Activated T-helper 17 cell treated with anti-CD3 and anti-CD28 coated beads, Interleukin-2, amount 50 U/mL, for 72 hours (primary cell): ENCODE measurements at places on chromosomes 2 and 18.

GRCh38 chr18:37734406-37734805 is 168.8 kb upstream of the CELF4 start:
- ATAC-seq, result no peak

DNA sequence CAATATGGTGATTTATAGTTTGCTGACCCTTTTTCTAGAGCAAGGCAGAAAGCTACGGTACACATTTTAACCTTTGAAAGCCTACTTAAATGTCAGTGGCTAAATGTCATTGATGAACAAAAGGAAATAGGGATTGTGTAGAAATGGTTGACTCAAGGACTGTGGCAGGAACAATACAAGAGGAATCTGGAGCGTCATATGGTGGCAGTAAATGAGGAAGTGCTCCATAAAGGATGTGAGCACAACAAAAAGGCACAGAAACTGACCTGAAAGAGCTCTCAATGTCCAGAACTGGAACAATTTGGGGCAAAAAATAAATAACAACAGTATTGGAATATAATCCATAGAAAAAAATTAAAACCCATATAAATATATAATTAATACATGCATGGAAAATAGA is 443.9 kb upstream of the VRK2 start:
- ATAC-seq, result no peak

GRCh38 chr2:120745420-120746111 is 9.9 kb downstream of the GLI2 start:
- no peak for ATAC-seq

GRCh38 chr2:176105078-176105729 is 1.9 kb upstream of the HOXD11 start:
- no peak for ATAC-seq

- no peak for ATAC-seq
Measured at GRCh38 chr2:126953483-126953882, 54.8 kb downstream of the TEX51 start.

GRCh38 chr18:711310-711656 is 1.1 kb downstream of the ENOSF1 start:
- no peak for ATAC-seq

DNA sequence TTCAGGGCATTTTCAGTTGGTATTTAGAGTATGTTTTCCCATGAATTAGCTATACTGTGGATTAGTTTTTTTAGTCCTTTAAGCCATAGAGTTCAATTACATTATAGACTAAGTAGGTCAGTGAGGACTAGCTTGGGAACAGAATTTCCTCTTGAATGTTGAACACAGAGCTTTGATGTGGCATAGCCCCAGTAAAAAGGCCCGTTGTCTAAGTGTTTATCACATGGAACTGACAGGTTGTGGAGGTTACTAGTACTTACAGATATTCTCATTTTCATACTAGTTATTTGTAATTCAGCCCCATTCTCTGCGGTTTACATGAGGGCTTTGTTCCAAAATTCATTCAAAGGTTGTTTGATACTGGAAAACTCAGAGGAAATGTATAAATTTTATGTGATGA is 6.2 kb downstream of the INSIG2 start:
- ATAC-seq, result peak; percentile 64

GRCh38 chr2:2027271-2027670 is 283.0 kb upstream of the PXDN start:
- no peak for ATAC-seq

- no peak for ATAC-seq
Measured at GRCh38 chr18:42961298-42961697, 154.2 kb downstream of the RIT2 start.

DNA sequence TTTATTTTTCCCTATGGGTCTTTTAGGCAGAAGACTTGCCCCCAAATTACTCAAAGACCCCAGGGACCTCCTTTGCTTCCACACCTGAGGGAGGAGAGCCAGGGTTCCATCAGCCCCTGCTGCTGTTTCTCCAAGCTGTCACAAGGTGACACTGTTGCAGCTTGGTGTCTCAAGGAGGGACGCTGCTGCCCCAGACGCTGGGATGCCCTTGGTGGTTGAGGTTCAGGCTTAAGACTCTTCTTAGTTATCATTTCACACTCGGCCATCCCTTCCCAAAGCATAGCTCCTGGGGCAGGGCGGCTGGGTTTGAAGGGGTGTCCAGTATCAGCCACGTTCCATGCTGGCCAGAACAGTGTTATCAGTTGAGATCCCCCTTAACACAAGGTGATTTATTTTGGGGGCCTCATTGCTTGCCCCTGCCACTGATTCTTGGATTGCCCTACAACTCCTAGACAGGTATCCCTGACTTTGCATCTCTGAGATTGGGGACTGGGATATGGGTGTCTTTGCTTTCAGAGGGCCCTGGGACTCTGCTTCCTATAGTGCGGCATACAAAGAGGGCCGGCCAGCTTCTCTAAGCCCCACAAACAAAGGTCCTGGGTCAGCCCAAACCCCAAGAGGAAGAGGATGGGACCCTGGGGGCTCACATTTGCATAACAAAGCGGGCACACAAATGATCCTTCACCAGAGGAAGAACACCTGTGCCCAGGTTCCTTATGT is 22.7 kb downstream of the GPR55 start:
- ATAC-seq, result peak; percentile 38

- ATAC-seq, result no peak
Measured at GRCh38 chr2:113342650-113343049, 63.9 kb upstream of the PAX8 start.

- no peak for ATAC-seq
Measured at GRCh38 chr2:2947406-2947805, 430.2 kb downstream of the EIPR1 start.

DNA sequence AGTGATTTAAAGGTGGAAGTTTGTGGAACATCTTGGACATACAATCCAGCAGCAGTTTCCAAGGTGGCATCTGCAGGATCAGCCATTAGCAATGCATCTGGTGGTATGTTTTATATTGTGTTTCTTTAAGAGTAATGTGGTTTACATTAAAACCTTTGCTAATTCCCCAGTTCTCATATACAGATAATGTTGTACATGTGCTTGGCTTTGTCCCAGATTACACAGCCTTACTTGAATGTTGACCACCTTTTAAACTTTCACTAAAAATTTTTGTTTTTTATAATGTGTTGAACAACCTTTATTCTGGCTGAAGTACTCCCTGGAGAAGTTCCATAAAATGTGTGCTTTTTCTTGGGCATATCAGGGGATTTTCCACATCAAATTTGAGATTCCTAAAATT is 57.5 kb downstream of the MIB1 start:
- ATAC-seq, result no peak

DNA sequence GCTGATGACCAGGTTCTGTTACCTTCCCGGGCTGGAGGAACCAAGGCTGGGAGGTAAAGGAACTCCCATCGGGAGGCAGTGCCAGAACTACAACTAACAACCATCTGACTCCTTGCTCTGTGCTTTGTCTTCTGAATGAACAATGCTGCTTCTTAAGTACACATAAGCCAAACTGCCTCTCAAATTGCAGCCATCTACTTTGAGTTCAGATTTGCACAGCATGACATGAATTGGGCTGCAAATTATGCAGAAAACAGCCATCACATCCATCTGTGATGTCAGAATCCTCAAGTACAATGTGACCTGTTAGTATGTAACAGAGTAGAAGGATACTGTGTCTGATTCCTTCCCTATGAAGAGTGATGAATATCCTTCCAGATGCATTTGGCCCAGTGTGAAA is 290.6 kb downstream of the ZNF521 start:
- no peak for ATAC-seq

- ATAC-seq, result peak; percentile 76
Measured at GRCh38 chr2:226215902-226216503, 583.6 kb downstream of the IRS1 start.

DNA sequence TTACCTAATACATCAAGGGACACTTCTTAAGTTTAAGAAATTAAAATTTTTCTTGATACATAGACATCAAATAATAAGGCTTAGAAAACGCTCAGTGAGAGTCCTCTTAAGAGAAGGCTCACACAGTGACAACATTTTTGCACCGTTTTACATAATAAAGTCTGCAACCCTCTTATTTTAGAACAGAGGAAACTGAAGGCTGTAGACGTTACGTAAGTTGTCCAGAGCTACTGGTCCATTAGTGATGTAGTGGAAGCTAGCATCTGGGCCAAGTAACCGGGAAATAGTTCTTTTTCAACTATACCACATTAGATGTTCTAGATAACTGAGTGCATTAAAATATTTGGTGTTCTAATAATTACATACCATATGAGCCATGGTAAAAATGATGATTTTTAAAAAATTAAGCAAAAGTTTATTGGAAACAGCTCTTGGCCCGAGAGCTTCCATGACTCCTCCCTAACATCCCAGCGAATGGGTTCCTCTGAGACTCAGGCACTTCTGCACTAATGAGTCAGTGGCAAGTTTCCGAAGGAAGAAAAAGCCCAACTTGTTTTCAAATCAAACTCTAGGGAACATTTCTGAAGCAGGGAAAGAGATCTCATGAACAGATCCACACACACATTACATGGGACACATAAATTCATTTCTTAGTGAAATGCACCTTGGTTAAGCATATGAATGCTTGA is 232.6 kb upstream of the PXDN start:
- ATAC-seq, result no peak

DNA sequence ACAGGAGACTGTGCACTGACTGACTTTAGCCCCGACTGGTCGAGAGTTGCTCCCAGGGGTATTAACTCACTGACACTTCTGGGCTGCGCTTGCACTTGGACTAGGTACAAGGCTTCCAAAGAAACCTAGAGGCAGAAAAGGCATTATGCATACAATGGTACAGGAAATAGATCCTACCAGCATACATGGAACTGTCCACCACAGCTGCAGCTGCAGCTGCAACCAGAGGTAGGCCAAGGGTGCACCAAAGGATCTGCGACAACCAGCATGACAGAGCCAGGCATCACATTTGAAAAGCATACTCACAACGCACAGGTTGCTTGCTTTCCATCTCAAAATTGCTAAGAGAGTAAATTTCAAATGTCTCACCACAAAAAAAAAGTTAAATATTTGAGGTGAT is 22.6 kb upstream of the PGAP1 start:
- no peak for ATAC-seq

GRCh38 chr2:167196461-167197252 is 308.4 kb downstream of the XIRP2 start:
- no peak for ATAC-seq

DNA sequence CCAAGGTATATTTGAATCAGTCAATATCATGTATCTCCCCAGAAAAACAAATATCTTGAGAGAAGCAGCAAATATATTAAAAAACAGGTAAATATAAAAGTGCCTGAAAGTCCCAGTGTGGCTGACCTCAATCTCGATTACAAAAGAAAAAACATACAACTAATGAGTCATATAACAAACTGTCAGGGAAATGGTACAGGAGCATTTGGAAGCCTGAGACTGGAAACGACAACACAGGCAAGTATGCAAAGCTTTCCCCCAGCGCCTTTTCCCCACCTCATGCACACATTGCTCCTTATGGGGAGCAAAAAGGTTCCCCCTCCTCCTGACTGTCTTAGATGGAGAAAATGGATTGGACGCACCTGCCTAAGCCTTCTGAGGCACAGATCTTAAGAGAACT is 230.7 kb downstream of the TMX3 start:
- no peak for ATAC-seq

DNA sequence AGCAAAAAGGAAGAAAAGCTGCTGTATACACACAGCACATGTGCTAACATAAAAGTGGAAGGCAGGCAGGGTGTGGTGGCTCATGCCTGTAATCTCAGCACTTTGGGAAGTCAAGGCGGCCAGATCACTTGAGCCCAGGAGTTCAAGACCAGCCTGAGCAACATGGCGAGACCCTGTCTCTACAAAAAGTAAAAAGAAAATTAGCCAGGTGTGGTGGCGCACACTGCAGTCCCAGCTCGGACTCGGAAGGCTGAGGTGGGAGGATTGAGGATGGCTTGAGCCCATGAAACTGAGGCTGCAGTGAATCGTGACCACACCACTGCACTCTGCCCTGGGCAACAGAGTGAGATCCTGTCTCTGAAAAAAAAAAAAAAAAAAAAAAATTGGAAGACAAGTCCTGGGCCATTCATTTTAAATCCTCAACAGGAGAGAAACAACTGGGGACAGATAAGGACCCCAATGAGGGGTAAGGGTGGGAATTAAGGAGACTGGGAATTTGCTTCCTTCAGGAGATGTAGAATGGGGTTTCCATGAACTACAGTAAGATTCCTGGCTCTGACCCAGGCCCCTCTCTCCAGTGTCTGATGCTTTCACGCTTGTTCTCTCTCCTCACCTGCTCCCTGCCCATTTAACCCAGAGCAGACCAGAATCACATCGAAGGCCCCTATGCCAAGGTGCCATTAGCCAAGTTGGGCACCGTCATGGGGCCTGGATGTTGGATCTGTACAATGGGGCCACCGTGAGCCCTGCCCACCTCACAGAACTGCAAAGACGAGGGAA is 29.6 kb downstream of the TNS1 start:
- ATAC-seq, result no peak

GRCh38 chr2:86021396-86022378 is 84.0 kb downstream of the POLR1A start:
- ATAC-seq, result no peak

- peak; percentile 35 for ATAC-seq
Measured at GRCh38 chr2:68319398-68320117, at the start of gene CNRIP1. Gene CNRIP1, minus strand, starts transcription at chr2:68319949. Its CDS starts 549 bp downstream, at chr2:68319400.

DNA sequence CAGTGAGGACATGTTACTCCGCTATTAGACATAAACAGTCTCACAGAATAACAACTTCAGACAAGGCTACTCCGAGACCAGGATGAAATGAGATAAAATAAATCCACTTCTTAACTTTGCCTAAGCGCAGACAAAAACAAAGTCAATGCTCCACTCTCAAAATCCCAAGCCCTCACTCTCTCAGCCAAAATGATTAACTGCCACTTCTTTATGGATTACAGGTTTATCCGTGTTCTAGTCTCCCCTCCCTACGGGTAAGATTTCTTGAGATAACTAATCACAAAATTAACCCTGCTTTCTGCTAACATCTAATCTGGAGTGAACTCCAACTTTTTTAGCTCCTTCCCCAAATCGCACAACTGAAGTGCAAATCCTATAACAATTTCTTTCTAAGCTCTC is 1.1 kb upstream of the CRYGC start:
- ATAC-seq, result no peak

DNA sequence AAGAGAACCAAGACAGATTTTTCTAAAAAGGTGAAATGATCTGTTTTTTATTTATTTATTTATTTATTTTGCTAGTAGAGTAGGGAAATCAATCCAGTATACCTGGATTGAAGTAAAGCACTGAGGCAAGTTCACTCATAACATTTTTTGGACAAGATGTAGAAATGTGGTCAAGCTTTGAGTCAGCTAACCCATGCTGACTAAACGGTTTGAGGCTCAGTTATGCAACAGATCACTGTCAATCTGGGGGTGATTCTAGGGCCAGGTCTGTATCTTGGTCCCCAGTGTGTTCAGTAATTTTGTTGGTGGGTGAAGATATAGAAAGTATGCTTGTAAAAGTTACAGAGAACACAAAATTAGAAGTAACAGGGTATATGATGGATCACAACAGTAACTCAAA is 60.2 kb downstream of the RMDN2 start:
- peak; percentile 69 for ATAC-seq
